ENCODE measurements at places on chromosomes 7 and 10. TPM values are rescaled to one million over a fixed set of nuclear protein-coding genes. Genes with fewer than 3 reads are reported as not detected.

DNA sequence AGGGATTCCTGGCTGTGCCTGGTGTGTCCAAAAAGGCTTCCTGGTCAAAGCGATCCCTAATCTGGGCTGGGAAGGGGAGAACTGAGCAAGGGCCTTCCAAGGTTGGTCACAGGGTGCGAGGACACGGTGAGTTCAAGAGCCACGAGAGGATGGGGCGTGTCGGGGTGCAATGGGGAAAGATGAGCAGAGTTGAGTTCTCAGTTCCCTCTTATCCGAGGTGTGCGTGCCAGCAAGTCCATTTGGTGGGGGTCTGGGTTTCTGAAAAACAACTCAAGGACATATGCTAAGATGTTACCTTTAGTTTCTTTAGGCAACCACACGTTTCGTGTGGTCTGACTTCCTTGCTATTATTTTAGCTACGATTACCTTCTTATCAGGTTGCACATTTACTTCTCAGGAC lies 1.3 kb downstream of the ZNF775 start:
- no peak for DNase-seq

GRCh38 chr7:79051915-79052314 lies 401.6 kb downstream of the MAGI2 start:
- DNase-seq, result no peak

The AGAP6 gene
- 8.3 TPM for total RNA-seq

DNA sequence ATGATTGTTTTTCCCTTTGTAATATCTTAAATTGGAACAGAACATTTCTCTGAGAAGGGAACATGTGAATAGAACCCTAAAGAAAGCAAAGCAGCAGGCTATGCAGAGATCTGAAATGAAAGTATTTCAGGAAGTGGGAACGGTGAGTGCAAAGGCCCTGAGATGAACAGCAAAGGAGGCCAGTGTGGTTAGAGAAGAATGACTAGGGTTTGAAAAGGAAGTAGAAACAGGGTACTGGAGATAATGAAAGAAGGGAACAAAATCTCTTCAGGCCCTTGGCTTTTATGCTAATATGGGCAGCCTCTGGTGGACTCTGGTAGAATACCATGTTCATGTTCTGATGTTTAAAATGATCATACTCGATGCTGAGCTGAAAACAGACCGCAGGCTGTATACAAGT lies 22.2 kb downstream of the ARHGAP21 start:
- no peak for DNase-seq

- no peak for DNase-seq
Observed at GRCh38 chr7:124058515-124058914, 25.6 kb upstream of the TMEM229A start.

The SPDYE1 gene
- total RNA-seq, result 0.09 TPM

DNA sequence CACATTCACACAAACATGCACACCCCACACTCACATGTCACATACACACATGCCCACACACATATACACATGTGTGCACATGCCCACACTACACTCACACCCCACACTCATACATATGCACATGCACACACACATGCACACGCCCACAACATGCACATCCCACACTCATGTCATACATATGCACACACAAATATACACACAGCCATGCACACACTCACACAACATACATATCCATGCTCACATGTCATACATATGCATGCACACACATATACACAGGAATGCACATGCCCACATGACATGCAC lies 219.8 kb downstream of the DNAJB6 start:
- no peak for DNase-seq

DNA sequence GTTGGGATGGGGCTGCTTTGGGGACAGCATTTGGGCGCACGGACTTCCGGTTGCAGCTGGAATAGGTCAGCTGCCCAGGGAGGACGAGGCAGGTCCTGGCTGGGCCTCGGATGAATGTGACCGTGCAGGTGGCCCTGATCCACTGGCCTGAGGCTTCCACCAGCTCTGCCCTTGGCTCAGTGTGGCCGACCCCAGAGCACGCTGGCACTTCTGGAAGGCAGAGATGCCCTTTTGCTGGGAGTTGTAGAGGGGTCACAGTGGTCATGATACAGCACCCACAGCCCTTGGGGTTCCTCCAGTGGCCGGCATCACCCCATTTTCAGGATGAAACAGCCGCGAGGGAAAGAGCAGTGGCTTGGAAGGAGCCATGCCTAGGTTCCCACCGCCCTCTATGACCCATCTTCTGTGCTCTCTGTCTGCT lies 19.0 kb downstream of the ADCY1 start:
- DNase-seq, result no peak

The ETV1 gene
- 44.5 TPM for total RNA-seq

GRCh38 chr10:131172433-131172832 lies 139.1 kb downstream of the TCERG1L start:
- no peak for DNase-seq

- DNase-seq, result no peak
Observed at GRCh38 chr10:77358656-77359055, 279.0 kb downstream of the KCNMA1 start.

The LRRC17 gene
- total RNA-seq, result 33.6 TPM

The MASTL gene
- total RNA-seq, result 14.0 TPM

DNA sequence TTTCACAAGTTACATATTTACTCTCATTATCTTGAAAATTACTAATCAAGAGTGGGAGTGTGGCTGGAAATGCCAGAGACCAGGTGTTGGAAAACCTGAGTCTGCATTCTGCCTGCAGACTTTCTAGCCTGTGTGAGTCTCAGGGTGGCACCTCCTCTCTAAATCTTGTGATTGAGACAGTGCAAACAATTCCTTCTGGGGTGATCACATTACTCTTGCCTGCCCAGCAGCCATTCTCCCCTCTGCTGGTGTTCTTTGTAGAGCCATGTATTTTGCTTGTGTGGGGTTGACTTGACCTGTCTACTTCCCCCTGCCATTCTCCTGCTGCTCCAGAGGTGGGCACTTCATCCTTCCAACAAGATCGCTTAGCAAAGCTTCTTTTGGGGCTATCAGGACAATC lies 101.1 kb downstream of the RAPGEF5 start:
- no peak for DNase-seq

DNA sequence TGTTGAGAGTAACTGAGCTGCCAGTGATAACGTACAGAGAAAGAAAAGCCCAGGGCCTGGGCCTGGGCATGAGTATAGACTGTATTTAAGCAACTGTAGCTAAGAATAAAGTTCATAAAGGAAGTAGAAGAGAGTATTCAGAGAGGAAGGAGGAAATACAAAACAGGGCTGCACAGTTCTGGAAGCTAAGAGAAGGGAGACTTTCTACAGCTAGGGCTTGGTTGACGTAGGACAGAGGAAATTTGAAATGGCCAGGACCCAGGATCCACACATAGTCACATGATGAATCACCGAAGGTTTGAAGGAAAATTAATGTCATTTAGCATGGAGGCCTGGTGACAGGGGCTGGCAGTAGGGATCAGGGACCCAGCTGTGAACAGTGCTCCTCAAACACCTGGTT lies 66.7 kb downstream of the ARL4A start:
- no peak for DNase-seq

- DNase-seq, result no peak
Observed at GRCh38 chr10:9043466-9043865, 989.0 kb downstream of the GATA3 start.

GRCh38 chr7:3204526-3204925 lies 96.5 kb upstream of the SDK1 start:
- no peak for DNase-seq

The NKX1-2 gene
- total RNA-seq, result 0.54 TPM

The PTF1A gene
- total RNA-seq, result 4.4 TPM

The WNT8B gene
- not detected for total RNA-seq

- no peak for DNase-seq
Observed at GRCh38 chr10:111455776-111456426, 379.1 kb downstream of the ADRA2A start.

- DNase-seq, result no peak
Observed at GRCh38 chr7:99653754-99654153, 26.0 kb downstream of the CYP3A5 start.

GRCh38 chr10:5532618-5533097 lies 7.9 kb downstream of the CALML3 start:
- no peak for DNase-seq

- DNase-seq, result no peak
Observed at GRCh38 chr10:69736886-69737641, 64.6 kb upstream of the COL13A1 start.

DNA sequence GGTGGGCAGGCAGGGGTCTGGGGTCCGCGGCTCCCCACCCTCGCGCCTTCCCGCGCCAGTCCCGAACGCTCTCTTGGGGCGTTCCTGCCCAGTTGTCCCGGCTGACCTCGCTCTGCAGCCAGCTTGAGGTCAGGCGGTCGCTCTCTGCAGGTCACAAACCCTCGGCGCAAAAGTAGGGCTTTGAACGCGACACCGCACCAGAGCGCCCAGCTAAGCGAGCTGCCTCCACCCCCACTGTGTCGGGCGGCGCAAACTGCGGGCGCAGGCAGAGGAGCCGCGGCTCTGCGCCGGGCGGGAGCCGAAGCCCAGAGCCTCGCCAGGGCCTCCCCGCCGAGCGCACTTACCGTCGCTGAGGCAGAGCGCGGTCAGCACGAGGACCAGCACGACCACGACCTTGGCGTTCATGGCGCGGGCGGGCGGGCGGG lies 284 bp downstream of the CXCL12 start:
- no peak for DNase-seq

The MET gene
- total RNA-seq, result 1.6 TPM

The HOXA5 gene
- not detected for total RNA-seq

DNA sequence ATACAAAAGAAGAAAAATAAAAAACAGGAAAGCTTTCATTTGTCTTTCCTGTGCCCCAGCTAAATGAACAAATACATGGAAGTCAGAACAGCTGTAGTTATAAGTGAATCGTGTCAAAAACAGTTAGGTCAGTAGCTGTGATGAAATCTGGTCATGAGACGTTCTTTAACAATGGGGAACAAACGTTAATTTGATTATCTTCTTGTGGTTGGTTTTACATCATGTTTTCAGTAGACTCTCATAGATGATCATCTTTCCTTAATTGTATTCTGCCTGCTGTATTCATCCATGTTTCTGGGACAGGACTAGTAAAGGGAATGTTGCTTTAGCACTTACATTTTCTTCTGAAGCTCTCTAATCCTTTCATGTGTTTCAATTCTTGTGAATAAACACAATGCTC lies 97.0 kb downstream of the PCLO start:
- DNase-seq, result no peak

- DNase-seq, result no peak
Observed at GRCh38 chr7:134419085-134419484, 39.8 kb downstream of the AKR1B1 start.

The CPA2 gene
- not detected for total RNA-seq

DNA sequence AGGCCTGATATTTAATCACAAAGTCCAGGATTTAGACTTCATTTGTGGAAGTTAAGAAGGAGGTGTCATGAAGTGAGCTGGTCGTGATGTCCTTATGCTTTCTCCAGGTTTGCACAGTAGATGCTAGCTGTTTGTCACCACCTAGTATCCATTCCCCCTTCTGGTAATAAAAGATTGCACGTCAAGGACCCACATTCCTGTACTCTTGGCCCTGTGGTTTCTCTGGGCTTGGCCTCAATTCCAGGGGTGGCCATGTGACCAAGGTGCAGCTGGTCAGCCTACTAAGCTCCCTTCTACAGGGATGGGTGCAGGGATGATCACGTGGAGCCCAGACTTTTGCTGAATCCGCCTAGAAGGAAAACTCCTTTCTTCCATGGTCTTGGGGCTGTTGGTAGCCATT lies 16.5 kb downstream of the NPS start:
- DNase-seq, result no peak

- DNase-seq, result no peak
Observed at GRCh38 chr7:80480566-80480965, 31.3 kb downstream of the GNAT3 start.

The CALD1 gene
- total RNA-seq, result 41.8 TPM

- DNase-seq, result no peak
Observed at GRCh38 chr7:33114976-33115375, 5.8 kb upstream of the RP9 start.

DNA sequence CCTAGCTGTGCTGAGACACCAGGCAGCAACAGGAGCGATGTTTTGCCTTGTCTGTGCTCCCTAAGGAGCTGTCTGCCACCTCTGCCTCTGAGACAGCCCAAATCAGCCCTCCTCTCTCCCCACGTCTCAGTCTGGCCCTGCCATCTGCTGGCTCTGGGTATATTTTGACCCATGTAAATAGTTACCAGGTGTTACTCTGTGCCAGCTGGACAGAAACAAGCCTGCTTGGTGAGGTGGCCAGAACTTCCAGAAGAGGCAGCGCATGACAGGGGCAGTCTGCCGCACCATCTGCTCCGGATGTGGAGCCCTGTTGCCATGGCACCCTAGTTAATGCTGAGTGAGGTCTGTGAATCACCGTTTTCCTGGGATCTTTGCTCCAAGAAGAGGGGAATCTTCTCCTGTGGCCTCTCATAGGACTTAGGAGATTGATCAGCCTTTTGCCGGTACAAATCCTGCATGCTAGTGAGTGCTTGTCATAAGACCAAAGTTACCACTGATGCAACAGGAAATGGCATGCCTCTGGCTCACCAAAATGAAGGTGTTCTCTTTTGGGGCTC lies 31.8 kb downstream of the GSTO2 start:
- peak; percentile 52 for DNase-seq

DNA sequence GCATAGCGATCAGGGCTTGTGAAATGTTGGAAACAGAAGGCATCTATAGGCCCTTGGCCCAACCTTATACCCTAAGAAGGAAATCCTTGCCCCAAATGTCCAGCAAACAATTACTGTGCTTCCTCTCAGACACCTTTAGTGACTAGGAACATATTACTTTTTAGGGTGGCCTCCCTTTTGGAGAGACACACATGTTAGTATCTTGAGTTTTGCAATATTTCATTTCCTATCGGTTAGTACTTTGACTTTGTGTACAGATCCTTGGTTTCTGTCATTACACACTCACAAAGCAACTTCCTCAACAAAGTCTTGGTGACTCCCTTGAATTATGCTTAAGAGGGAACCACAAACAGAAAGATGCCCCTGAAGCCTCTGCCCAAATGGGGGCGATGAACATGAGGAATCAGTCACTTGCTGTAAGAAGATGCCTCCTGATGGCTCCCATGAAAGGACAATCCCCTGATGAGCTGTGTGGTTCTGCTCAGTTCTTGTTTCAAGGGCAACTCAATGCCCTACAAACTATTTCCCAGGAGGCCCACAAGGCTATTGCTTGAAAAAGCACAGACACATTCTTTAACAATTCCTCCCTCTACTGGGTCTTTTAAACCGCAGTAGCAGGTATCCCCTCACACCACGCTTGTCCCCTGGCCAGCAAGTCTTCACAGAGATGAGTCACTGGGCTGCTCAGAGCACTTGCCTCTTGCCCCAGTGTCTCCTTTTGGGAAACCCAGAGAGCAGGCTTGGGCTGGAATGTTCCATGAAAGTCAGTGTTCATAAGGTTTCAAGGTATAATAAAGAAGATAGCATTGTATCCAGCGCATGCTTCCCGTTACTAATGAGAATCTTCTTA lies 196.2 kb downstream of the FANK1 start:
- no peak for DNase-seq

DNA sequence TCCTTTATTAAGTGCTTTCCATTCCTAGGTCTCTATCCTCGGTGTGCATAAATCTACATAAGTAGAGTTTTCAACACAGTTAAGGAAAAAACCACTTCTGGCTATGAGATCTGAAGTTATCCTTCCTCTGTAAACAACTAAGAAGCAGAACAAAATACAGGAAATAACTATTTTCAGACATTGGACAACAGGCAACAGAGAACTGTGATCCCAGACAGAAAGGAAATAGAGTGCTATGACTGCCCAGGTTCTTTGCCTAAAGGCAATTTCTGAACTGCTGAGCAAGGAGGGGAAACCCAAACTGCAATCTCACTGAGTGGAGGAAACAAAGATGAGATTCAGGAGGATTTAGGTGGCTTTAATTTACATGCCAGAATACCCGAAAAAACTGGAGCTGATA lies 285.4 kb downstream of the SNX13 start:
- no peak for DNase-seq

- DNase-seq, result no peak
Observed at GRCh38 chr7:114941692-114942091, 19.8 kb downstream of the MDFIC start.

- no peak for DNase-seq
Observed at GRCh38 chr10:13729586-13730305, 143.0 kb downstream of the PRPF18 start.
